ENCODE measurements at places on chromosomes 1 and 21.

DNA sequence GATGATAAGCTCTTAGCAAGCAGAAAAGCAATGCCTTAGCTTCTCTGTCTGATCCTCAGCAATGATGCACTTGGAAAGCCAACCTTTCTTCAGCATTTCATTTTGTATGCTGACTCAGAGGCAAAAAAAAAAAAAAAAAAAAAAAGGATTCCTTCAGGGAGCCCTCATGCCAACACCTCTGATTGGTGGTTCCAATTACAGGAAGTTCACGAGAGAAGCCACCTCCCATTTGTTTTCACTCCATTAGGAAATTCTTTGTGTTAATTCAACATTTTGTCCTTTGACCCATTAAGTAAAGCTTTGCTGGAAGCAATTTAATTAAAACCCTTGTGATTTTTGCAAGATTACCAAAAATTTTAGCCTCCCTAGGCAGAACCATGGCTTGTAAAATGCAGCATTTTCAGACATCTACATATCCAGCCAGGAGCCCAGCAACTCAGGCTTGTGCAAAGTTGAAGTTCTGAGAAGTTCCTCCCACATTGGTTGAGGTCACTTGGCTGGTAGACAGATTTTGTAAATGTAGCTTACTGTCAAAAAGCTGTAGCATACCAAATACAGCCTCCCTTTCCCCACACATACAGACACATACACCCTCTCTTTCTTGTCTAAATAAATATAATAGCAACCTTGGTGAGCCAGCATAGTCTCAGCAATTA lies 27.1 kb upstream of the VTCN1 start:
- DNase-seq, result no peak

GRCh38 chr1:205009670-205010069 lies 33.3 kb upstream of the CNTN2 start:
- DNase-seq, result no peak

- no peak for DNase-seq
Observed at GRCh38 chr1:59340411-59341307, 43.8 kb downstream of the FGGY start.

GRCh38 chr1:6774381-6774780 lies 10.9 kb upstream of the CAMTA1 start:
- no peak for DNase-seq

DNA sequence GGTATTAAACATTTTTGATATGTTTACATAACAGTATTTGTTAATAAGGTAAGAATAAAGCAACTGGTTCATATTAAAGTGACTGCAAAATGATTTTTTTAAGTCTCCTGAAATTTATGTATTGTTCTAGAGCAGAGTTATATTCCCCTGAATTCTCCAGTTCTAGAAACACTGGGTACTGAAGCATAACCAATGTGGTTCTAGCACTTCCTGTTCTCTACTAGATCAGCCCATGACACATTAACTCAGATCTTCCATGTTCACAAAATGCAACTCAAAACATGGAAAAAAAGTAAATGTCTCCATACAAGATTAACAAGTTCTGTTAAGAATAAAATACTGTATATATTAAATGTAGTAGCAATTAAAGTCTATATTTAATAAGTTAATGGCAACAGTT lies 3.9 kb downstream of the NEGR1 start:
- DNase-seq, result no peak

GRCh38 chr1:80706526-80706925 lies 1094.2 kb upstream of the ADGRL2 start:
- no peak for DNase-seq

- DNase-seq, result no peak
Observed at GRCh38 chr1:232249861-232250777, 379.8 kb downstream of the SIPA1L2 start.

DNA sequence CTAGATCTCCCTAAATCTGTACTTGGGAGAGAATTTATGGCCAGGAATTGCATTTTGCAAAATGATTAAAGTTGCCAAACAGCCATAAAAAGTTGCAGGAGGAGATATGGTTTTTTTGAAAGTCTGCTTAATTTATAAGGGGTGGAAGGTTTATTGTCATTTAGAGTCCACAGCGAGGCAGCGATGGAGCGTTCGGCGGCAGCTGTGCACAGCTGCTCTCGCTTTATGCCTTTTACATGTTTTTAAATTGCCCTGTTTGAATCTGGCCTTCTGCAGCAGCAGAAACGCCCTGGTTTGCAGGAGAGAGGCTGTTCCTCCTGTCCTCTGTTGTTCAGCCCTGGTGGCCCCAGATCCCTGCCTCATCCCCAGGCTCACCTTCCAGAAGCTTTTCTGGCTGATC lies 144.9 kb upstream of the POU3F1 start:
- DNase-seq, result no peak

DNA sequence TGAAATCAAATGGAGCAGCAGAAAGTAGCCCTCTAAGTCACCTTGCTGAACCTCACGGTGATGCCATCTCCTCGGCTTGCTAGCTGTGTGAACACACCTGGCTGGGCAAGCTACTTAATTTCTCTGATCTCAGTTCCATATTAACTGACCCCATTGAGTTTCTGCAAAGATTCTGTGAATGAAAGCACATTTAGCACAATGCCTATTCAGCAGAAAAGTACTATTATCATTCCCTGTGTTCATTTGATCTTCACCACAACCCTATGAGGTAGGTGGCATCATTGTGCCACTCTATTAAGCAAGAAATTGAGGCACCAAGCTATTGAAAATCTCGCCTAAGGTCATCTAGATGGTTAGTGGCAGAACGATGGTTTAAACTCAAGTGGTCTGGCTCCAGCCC lies 130.1 kb upstream of the HOOK1 start:
- no peak for DNase-seq

DNA sequence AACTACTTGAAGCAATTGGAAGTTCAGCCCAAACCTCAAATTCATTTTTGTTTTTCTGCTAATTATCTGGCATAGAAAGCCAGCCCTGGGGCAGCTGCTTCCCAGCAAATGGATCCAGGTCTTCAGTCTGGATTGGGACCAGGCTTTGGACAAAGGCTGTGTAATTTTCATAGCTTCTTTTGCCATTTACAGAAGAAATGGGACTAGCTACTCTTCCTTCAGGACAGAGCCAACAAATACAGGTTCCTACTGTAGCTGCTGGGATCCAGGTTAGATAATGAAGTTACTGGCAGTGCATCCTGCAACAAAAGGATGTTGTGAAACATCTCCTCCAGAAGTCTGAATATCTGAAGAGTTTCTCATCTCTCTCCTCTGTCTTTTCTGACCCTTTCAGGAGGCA lies 171.5 kb upstream of the CAMK1G start:
- DNase-seq, result no peak

GRCh38 chr1:50132347-50132894 lies 23.7 kb downstream of the ELAVL4 start:
- DNase-seq, result no peak

DNA sequence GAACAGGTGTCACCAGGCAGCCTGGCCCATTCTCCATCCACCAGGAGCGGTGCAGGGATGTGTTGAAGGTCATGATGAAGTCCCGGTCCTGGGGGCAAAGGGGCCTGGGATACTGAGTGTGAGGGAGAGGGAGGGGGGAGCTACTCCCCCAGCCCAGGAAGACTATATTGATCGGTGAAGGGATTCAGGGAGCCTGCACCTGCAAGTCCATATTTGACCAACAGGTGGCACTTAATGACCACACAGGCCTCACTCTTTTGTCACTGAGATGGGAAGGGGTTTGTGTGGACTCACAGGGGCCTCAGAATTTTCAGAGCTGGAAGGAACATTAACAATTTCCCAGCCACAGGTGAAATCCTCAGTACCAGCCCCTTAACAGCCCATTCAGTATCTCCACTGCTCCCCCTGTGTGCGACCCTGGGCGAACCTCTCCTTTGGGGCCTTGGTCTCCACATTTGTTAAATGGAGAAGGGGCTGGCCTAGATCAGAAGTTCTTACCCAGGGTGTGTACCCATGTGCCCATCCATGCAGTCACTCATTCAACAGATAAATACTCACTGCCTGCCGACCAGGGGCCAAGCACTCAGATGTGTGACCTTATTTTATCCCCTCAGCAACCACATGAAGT lies 55.6 kb downstream of the NKAIN1 start:
- no peak for DNase-seq

- DNase-seq, result no peak
Observed at GRCh38 chr1:231768416-231768815, 141.8 kb downstream of the DISC1 start.

GRCh38 chr1:115767403-115767802 lies 1.1 kb downstream of the CASQ2 start:
- DNase-seq, result no peak

- DNase-seq, result no peak
Observed at GRCh38 chr21:45951676-45952075, 29.9 kb upstream of the COL6A1 start.

DNA sequence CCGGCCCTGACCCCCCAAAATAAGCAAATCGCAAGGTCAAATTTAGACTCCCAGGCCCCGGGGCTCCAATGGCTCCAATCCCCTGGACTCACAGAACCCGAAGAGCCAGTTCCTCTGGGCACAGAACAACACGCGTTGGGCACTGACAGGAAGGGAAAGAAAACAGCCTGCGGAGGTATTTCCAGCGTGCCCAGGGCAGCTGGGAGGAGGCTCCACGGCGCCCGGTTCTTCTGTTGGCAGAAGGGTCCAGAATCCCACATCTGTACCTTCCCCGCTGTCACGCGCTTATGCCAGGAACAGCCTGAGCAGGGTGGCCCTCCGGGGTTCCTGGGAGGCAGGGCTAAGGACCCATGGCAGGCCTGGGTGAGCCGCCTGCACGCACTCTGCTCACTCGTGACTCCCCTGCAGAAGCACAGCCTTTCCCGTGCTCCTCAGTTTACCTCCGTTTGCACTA lies 85.5 kb downstream of the RIPK4 start:
- DNase-seq, result no peak

- DNase-seq, result no peak
Observed at GRCh38 chr21:34548781-34549376, 36.9 kb upstream of the KCNE1 start.

- DNase-seq, result no peak
Observed at GRCh38 chr1:158520021-158520420, 34.2 kb downstream of the OR6Y1 start.

GRCh38 chr1:106465666-106466065 lies 590.8 kb upstream of the PRMT6 start:
- DNase-seq, result no peak

DNA sequence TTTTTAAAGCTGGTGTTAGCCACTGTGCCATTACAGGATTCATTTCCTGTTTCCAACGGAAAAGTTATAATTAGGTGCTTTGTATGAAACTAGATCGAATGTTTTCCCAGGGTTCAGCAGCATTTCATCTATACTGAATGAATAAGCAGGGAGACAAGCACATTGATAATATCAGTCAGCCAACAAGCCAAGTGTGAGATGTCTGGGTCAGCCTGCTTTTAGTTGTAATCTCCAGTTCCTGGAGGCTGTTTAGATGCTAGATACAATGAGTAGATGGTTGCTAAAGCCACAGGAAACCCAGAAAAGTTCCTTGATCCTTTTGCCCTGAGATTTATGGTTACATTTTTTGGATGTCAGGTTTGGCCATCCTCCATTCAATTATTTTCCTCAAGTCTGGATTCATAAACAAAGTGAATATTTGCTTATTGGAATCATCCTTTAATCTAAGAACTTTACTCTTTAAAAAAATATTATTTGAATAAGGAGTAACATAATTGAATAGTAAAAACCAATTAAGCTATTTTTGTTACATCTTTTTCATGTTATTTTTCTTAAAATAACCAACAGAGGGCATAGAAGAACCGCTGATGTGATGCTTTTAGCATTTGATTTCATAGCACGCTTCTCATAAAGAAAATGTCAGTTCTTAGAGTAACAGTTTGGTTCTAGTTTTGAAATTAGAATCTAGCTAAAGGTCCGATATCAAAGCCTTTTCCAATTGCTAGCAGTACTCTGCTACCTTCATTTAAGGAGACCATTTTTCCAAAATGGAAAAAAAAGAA lies 76.6 kb downstream of the HSPA13 start:
- no peak for DNase-seq

DNA sequence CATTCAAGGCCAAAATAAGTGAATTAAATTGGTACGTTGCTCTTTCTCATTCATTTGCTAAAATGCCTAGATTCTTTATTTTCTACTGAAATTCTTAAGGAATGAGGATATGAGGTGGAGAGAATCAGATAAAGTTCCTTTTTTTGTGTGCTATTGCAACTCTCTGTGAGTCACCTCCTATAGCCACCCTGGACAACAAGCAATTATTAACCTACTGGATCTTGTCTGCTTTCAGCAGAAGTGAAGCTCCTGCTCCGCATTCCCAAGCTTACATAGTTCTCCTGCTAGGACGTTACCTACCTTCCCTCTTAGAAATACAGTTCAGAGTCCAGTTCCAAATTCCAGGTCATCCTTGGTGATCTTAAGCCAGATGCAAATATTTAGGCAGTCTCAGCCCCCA lies 4.8 kb upstream of the KCNJ6 start:
- no peak for DNase-seq

GRCh38 chr1:236067854-236068454 lies 3.1 kb upstream of the NID1 start:
- DNase-seq, result no peak

GRCh38 chr1:19981507-19982312 lies 2.3 kb upstream of the PLA2G2A start:
- no peak for DNase-seq

- no peak for DNase-seq
Observed at GRCh38 chr1:206723462-206723804, 38.7 kb downstream of the MAPKAPK2 start.

- no peak for DNase-seq
Observed at GRCh38 chr1:111904478-111905218, 84.8 kb downstream of the KCND3 start.
